ENCODE measurements at places on chromosomes 13 and 19.

DNA sequence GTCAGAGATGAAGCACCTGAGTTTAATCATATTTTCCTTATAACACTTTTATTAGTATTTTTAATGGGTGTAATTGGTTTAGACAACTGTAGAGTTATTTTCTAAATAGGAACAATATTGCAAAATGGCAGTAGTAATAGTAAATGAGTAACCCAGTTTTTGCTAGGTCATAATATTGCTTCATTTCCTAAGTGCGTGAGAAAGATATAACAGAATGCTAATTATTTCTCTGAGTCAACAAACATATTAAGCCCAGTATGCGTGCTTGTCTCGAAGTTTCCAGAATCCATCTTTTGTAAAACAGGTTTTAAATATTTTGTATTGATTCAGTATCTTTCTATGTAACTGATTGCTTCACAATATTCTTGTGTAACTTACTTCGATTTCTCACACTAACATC is 315.3 kb downstream of the MYO16 start:
- peak; percentile 8 for DNase-seq

DNA sequence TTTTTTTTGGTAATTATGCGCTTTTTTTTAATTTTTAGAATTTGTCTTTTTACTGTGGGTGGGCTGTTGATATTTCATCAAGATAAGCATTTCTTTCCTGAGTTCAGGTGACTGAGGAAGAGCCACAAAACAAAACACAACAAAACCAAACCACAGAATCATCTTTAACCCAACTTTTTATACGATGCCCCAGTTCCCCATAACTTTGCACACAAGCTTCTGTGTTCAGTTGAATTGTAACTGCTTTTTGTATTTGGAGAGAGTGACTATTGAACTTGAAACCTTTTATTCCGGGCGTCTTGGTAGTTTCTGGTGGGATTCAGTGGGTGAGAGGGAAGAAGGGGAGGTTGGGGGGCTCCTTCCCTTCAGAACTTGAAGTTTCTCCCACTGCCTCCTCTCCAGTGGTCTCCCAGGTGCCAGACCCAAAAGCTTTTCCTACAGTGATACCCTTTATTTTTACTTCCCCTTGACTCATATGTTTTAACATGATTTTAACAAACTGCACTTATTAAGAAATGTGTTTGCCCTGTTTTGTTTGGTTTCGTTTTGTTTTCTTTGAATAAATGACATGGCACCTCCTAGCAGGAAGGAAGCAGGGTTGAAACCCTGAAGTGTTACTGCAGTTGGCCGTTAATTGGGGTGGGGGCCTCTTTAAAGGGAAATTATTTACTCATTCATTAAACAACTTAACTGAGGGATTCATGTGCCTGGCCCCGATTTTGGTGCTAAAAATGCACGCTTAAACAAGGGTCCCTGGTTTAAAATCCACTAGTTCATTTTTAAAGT is 2.7 kb upstream of the CCDC97 start:
- DNase-seq = peak; percentile 88

- DNase-seq = peak; percentile 85
Measured at GRCh38 chr13:52455677-52456041, 381 bp downstream of the CKAP2 start.

DNA sequence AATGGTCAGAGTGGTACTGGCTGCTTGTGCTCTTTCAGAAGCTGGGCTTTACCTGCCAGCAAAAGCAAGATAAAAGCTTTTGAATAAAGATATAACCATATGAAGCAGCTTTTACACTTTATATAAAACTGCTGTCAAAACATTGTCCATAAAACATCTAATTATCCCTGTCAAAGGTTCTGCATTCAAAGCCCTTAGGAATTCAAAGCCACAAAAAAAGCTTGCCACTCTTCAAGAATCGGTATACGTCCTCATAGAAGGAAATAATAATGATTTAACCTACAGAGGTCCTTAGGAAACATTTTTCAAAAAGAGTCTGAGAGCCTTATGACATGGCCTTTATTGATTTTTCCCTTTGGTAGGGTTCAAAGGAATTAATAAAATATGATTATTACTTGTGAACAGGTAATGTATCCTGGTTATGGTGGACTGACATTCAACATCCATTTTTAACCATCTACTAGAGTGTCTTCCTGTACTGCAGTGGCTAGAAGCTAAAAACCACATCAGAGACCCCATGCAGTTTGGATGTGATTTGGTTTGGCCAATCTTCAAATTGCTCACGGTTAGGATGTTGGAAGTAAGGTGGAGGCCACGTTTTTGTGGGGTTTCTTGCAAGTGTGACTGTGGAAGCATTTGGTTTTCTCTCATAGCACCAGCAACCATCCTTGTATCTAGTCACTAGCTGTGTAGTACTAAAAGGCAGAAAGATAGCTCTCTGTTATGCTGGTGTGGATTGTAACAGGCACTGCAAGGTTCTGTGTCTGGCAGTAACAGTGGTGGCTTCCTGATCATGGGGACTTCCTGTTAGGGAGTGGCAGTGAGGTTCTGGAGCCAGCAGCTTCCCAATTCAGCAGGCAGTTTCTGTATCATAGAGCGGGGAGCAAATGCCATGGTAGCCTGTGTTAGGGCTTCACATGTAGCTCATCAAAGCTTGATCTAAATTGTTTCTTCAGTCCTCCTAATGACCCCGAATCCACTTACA is 441.5 kb downstream of the DIAPH3 start:
- DNase-seq = peak; percentile 11

GRCh38 chr13:98313023-98313921 is 136.2 kb upstream of the RNF113B start:
- DNase-seq = no peak

Data from common myeloid progenitor, CD34-positive (primary cell).